ENCODE measurements at places on chromosomes 6 and 20.

DNA sequence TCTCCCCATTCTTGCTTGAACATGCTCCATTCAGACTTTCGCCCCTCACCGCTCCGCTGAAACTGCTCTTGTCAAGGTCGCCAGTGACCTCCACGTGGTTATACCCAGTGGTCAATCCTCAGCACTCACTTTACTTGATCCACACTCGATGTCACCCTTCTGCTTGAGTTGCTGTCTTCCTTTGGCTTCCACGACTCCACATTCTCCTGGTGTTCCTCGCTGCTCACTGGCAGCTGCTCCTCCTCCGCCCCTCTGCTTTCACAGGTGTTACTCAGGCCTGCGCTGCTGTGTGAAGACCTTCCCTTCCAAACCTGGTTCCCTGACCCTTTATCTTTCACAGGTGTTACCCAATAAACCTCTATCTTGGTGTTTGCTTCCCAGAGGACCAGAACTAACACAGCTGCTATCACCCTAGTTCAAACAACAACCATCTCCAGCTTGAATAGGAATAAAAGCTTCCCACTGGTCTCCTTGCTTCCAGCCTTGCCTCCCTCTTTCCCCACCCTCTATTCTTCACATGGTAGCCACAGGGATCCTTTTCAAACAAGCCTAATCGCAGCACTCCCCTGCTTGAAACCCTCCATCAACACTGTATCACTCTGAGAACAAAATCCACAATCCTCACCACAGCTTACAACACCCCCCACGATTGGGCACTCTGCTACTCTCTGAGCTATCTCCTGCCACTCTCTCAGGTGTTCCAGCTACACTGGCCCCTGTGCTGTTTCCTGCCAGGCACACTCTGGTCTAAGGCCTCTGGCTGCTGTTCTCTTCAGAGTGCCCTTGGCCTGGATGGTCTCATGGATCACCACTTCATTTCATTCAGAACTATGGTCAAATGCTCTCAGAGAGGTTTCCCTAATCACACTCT is 10.7 kb downstream of the PPIL1 start:
- no peak for DNase-seq

- DNase-seq, result no peak
Observed at GRCh38 chr6:122747573-122747972, 31.9 kb upstream of the FABP7 start.

DNA sequence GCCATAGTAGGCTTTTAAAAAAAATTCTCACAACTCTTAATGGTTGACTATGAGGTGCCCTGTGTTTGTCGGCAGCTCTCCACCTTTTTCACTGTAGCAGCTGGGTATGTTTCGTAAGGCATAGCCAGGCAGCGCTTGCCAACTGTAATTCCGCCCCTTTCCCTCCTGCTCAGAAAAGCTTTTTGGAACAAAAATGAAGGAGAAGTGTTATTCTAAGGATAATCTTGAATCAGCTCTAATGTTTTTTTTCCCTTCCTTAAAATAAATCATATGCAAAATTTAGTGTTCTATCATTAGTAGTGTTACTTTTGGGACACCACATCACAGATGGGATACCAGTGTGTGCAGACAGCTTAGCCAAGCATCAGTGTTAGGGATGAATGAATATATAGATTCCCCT is 21.2 kb downstream of the RIOK1 start:
- no peak for DNase-seq

DNA sequence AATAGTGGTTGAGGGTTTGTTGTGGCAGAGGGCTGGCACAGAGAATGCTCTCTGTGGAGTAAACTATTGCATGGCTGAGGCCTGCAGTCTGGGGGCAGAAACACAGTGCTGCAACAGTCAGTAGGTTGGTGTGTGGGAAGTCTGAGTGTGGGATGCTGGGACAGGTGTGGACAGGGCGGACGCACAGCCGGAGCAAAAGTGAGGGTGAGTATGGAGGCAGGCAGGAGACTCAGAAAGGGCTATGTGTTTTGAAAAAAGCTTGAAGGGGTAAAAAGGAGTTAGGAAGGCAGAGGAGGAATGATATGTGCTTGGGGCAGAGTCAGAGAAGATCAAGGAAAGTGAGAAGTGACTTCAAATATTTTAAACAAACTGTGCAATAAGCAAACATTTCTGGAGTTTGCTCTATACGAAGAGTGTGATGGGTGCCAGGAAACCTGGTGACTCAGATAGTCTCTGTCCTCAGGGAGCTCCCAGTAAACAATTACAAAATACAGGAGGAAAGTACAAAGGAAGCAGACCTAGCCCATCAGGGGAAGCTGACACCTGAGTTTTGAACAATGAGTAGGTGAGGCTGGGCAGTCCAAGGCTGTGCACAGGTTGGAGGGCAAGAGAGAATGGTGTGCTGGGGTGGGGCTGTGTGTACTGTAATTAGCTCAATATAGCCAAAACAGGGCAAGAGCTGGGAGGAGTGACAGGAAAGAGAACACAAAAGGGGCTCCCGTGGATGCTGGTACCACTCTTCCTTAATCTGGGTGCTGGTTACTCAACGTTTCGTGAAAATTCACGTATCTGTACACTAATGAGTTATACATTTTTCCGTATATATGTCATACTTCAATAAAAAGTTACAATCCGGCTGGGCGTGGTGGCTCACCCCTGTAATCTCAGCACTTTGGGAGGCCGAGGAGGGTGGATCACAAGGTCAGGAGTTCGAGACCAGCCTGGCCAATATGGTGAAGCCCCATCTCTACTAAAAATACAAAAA is 55.2 kb downstream of the PIGU start:
- DNase-seq, result no peak

DNA sequence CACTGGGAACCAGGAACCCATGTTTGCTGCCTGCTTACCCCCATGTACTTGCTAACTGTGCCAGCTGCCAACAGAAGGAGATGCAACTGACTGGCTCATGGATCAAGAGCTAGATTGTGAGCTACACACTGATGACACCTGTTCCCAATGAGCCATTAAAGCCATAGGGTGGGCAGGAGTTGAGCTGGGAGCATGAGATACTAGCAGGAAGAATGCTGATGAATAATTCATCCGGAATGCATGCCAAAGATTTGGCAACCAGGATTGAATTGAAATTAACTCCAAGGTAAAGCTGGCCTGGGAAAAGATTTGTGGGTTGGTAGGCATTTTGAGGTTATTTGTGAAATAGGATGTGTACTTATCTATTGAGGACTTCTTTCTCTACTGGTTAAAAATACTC is 631.1 kb downstream of the KIF16B start:
- DNase-seq, result no peak

Data from posterior cingulate gyrus (tissue), 11 donors.